ENCODE measurements at places on chromosomes 5 and 9. TPM values are rescaled to one million over a fixed set of nuclear protein-coding genes. Genes with fewer than 3 reads are reported as not detected.
A peak's percentile ranks its signal among the peaks of the same experiment; 100 is the strongest.

The FYB1 gene
- total RNA-seq: not detected

DNA sequence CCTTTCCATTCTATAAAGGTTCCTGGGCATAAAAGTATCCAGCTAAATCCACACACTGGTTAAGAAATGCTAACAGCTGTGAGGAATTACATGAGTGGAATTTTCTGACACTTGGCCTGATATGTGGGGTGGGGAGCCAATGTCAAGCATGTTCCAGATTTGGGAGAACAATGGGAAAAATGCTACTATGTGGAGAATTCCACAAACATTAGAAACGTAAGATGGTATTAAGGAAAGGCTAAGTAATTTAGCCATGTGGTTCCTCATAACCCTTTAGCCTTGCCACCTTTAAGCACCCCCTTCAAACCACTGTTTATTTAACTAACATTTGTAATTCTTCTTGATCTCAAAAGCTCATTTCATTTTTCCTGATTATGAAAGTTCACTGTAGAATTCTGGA lies 149.2 kb downstream of the GNA14 start:
- DNase-seq: no peak

- DNase-seq: no peak
These were observed 217.1 kb downstream of the MED10 start for GRCh38 chr5:6161257-6161656.

- no peak for DNase-seq
These were observed 17.4 kb upstream of the ENTREP1 start for GRCh38 chr9:69307446-69308205.

DNA sequence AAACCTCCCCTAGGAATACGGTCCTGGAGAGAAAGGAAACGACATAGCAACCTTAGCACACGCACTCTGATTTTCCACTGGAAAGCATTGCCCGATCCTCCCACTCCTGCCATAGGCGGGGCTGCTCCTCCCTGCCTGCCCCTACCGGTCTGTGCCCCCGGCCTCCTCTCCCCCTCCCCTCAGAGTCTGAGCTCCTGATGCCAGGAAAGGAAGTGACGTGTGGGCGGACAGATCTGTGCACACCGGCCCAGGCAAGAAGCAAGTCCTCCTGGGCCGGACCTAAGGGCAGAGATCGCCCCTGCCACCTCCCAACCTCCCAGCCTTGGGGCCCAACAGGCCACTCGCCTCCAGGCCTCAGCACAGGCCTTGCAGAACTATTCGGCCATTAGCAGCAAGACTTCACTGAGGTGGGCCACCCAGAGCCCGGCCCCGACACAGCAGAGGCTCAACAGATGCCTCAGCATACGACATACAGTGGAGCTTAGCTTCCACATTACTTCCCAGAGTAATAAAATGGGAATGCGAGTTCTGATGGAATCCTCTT lies 7.2 kb downstream of the NINJ1 start:
- DNase-seq: peak; percentile 41

The NRG2 gene
- total RNA-seq: 2.0 TPM

GRCh38 chr9:88567870-88568269 lies 32.9 kb downstream of the NXNL2 start:
- no peak for DNase-seq

The IL13 gene
- total RNA-seq: not detected

DNA sequence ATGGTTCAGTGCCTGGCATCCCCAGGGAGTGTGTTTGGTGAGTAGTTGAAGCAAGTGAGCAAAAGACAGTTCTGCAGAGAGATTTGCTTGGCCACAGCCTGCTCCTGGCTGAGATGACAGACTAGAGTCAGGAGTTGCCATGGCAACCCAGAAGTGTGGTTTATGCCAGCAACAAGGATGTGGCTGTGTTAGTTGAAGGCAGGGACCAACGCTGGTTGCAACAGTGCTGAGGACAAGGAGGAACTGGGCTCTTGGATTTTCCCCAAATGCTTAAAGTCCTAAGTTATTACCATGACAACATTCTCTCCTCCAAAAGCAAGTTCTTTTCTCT lies 2.7 kb downstream of the NXNL2 start:
- peak; percentile 62 for DNase-seq

The ORM1 gene
- total RNA-seq: not detected
